Activated T-helper 1 cell treated with anti-CD3 and anti-CD28 coated beads, Interleukin-12 subunit alpha, Interleukin-12 subunit beta, Interleukin-2, Interleukin-4 antibody, amounts not matched to agents 30 ng/mL and 10 ng/mL and 1 ng/mL, durations not matched to agents 14 hours and 24 hours and 36 hours (primary cell): ENCODE measurements at places on chromosomes 1 and 21. TPM values are rescaled to one million over a fixed set of nuclear protein-coding genes. Genes with fewer than 3 reads are reported as not detected.
A peak's percentile ranks its signal among the peaks of the same experiment; 100 is the strongest.

THEM5 gene
- total RNA-seq, result not detected in 2 replicates

NTPCR gene
- total RNA-seq, result 24.5 and 26.8 TPM in 2 replicates

ANKRD45 gene
- not detected in 2 replicates for total RNA-seq

HES3 gene
- not detected in 2 replicates for total RNA-seq

RNF115 gene
- total RNA-seq, result 18.8 and 20.0 TPM in 2 replicates

SPATA46 gene
- total RNA-seq, result not detected in 2 replicates

GNG4 gene
- 103 and 109 TPM in 2 replicates for total RNA-seq

DNA sequence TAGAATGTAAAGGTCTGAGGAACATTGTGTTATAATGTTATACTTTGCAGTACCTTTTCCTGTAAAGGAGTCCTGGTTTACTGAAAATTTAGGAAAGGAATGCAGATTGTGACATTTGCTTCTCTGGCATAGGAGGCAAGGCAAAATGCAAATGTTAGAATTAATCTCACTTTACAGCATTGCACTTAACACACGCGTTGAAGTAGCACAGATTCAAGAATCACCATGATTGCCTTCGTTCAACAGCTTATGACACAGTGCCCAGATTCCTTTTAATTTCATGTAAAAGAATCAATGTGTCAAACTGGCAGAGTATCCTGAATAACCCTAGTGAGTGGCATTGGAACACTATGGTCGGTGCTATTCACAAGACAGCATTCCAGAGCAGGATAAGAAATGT lies 47.4 kb downstream of the RGS7 start:
- H3K36me3 ChIP-seq, result no peaks in the 10 kb centered on the region
- H3K4me1 ChIP-seq, result no peaks in the 10 kb centered on the region
- no peak overlapping the region for H3K27ac ChIP-seq
- no peaks in the 10 kb centered on the region for H3K27me3 ChIP-seq
- H3K4me3 ChIP-seq, result no peak overlapping the region

- no peaks in the 10 kb centered on the region for H3K27me3 ChIP-seq
- no peak overlapping the region for H3K4me3 ChIP-seq
- no peak for DNase-seq
- H3K4me1 ChIP-seq, result no peaks in the 10 kb centered on the region
Measured at GRCh38 chr1:150332651-150333290, 11.4 kb downstream of the PRPF3 start.

GRCh38 chr1:64309431-64309831 lies 106.0 kb downstream of the UBE2U start:
- H3K4me1 ChIP-seq, result no peaks in the 10 kb centered on the region
- no peak overlapping the region for H3K27ac ChIP-seq
- H3K27me3 ChIP-seq, result peaks cover 3% of the 10 kb centered on the region
- DNase-seq, result no peak
- H3K36me3 ChIP-seq, result no peaks in the 10 kb centered on the region

GRCh38 chr21:41736423-41736822 lies 30.4 kb downstream of the RIPK4 start:
- H3K27ac ChIP-seq, result no peak overlapping the region
- H3K4me1 ChIP-seq, result no peaks in the 10 kb centered on the region
- peaks cover 6% of the 10 kb centered on the region for H3K27me3 ChIP-seq
- no peaks in the 10 kb centered on the region for H3K36me3 ChIP-seq
- no peak overlapping the region for H3K4me3 ChIP-seq

DNA sequence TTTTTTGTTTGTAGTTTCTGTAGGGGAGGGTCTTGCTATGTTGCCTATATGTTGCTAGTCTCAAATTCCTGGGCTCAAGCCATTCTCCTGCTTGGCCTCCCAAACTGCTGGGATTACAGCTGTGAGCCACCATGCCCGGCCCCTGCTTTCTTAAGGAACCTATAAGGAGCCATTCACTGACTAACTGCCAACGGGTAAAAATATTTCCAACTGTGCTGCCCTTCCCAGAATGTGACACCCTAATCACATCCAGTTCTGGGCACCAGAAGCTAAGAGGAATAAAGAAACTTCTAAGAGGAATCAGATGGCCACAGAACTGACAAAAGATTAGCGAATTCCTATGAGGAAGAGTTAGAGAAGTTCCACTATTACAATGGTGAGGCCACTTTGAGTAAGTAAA lies 6.4 kb downstream of the SYPL2 start:
- H3K27me3 ChIP-seq, result peaks cover 46% of the 10 kb centered on the region
- H3K4me3 ChIP-seq, result no peak overlapping the region
- H3K4me1 ChIP-seq, result no peaks in the 10 kb centered on the region
- DNase-seq, result no peak

GRCh38 chr1:175072099-175072951 lies 4.7 kb downstream of the TNN start:
- H3K4me1 ChIP-seq, result peaks cover 21% of the 10 kb centered on the region
- peak overlapping the region; percentile 9 for H3K27ac ChIP-seq
- peaks cover 14% of the 10 kb centered on the region for H3K27me3 ChIP-seq
- peak; percentile 12 for DNase-seq

DNA sequence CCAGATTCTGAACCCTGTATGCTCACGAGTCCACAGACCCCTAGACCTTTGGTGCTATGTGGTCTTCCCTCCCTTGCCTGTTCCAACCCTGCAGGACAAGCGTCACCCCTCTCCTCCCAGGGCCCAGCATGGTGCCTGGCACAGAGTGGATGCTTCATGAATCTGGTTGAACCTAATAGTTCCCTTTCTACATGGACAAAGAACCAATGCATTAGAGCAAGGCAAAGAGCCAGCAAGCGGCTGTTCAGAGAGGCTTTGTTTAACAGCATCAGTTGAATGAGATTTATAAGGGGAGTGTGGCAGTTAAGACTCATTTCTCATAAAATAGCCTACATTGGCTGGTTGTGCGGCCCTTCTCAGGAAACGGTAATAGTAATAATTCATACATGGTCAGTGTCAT lies 14.9 kb downstream of the SLC26A9 start:
- H3K27ac ChIP-seq, result no peak overlapping the region
- no peak for DNase-seq
- H3K36me3 ChIP-seq, result no peaks in the 10 kb centered on the region

DNA sequence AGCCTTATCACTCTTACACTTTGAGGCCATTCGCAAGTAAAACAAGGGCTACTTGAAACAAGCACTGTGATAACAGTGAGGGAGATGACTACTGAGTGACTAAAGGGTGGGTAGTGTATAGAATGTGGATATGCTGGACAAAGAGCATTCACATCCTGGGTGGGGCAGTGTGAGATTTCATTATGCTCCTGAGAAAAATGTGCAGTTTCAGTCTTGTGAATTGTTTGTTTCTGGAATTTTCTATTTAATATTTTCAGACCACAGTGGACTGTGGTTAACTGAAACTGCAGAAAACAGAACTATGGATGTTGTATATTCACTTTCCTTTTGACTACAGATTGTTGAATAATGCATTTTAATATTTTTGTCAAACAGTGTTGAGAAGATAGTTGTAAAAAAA lies 25.1 kb upstream of the B3GALT2 start:
- H3K4me1 ChIP-seq, result peaks cover 29% of the 10 kb centered on the region
- DNase-seq, result no peak
- H3K36me3 ChIP-seq, result peaks cover 56% of the 10 kb centered on the region
- H3K27ac ChIP-seq, result no peak overlapping the region
- H3K27me3 ChIP-seq, result no peaks in the 10 kb centered on the region

DNA sequence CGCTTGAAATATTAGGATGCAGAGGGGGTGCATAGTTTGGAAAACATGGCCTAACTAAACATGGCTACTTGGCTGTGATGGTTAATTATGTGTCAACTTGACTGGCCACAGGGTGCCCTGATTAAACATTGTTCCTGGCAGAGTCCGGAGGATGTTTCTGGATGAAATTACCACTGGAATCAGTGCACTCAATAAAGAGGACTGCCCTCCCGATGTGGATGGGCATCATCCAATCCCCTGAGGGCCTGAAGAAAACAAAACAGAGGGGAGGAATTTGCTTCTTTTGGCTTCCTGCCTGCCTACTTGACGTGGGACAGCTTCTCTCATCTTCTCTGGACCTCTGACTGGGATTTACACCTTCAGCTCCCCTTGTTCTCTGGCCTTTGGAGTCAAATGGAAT lies 79.1 kb upstream of the KCNE2 start:
- H3K4me1 ChIP-seq, result no peaks in the 10 kb centered on the region
- peaks cover 6% of the 10 kb centered on the region for H3K27me3 ChIP-seq
- H3K27ac ChIP-seq, result no peak overlapping the region
- DNase-seq, result no peak
- no peak overlapping the region for H3K4me3 ChIP-seq

DNA sequence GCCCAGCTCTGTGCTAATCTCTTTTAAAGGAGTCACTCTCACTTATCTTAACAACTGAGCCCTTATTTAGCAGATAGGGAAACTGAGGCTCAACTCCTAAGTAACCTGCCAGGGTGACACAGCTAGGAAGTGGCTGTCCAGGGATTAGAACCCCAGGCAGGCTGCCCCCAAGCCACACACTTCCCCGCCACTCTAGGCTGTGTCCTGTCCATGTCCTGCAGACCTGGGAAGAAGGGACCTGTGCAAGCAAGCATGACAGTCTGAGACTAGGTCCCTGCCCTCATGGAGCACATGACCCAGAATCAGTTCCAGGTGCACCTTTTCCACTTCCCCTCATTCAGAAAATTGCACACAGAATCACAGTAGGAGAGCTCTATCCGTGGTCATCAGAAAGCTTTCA lies 12.2 kb downstream of the KIAA1614 start:
- no peaks in the 10 kb centered on the region for H3K36me3 ChIP-seq
- H3K27ac ChIP-seq, result no peak overlapping the region
- no peak for DNase-seq
- H3K4me3 ChIP-seq, result no peak overlapping the region
- no peaks in the 10 kb centered on the region for H3K4me1 ChIP-seq

DNA sequence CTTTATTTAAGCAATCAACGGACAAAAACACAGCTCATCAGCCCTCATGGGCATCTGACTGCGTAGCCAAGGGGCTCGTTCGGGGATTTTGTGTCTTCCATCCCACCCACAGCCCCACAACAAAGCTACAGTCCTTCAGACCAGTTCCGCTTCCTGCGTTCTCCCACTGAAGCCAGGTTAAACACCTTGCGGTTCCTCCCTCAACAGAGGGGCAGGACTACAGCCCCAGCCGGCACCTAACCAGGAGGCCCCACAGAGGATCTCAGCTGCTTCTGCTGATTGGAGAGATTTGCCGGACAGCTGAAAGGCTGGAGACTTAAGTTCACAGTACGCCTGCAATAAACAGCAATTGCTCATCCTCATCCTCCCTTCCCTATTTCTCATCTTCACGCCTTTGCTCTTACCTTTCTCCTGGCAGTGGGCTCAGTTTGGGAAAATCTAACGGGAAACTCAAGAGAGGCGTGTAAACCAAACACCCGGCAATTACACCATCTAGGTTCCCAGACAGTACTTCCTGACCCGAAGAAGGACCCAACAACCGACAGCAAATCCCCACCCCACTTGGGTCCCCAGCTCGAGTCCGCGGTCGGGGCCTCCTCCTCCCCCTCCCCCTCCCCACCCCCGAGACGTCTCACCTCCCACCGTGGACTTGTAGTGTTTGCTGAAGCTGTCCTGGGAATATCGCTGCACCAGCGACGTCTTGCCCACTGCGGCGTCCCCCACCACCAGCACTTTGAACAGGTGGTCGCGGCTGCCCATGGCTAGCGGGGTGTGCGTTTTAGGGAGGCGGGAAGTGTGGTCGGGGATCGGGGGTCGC lies 876 bp downstream of the RAB29 start:
- H3K27me3 ChIP-seq, result no peaks in the 10 kb centered on the region
- peak; percentile 42 for DNase-seq
- H3K4me3 ChIP-seq, result peak overlapping the region; percentile 88
- peak overlapping the region; percentile 92 for H3K27ac ChIP-seq

DNA sequence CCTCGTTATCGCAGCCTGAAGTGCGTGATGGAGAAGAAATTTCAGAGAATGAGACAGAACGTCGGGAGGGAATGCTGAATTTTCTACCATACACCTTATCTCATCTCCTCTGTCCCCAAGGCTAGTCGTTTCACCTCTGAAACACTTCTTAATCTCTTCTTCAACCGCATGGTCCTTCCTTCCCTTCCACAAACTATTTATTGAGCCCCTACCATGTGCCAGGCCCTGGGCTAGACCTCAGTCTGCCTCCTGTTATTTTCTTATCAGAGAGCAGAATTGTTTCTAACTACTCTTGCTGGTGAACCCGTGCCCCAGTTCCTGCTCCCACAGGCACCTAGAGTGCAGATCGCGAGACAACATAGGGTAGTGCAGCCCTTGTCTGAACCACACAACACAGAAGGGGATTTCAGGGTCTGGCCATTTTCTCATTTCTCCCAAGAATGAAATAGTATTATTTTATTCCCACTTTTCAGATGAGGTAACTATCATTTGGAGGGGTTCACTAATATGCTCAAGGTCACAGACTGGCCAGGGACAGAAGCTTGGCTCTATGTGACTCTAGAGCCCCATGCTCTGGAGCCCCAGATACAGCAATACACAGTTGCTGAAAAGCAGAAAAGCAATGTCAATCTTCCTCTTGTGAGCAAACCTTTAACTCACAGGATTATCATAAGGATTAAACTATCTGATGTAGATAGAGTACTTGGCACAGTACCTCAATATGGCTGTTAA lies 598 bp upstream of the ADIPOR1 start:
- peak overlapping the region; percentile 89 for H3K4me3 ChIP-seq
- DNase-seq, result no peak
- H3K27ac ChIP-seq, result peak overlapping the region; percentile 80
